ENCODE measurements at places on chromosomes 11 and 22.
A peak's percentile ranks its signal among the peaks of the same experiment; 100 is the strongest.

DNA sequence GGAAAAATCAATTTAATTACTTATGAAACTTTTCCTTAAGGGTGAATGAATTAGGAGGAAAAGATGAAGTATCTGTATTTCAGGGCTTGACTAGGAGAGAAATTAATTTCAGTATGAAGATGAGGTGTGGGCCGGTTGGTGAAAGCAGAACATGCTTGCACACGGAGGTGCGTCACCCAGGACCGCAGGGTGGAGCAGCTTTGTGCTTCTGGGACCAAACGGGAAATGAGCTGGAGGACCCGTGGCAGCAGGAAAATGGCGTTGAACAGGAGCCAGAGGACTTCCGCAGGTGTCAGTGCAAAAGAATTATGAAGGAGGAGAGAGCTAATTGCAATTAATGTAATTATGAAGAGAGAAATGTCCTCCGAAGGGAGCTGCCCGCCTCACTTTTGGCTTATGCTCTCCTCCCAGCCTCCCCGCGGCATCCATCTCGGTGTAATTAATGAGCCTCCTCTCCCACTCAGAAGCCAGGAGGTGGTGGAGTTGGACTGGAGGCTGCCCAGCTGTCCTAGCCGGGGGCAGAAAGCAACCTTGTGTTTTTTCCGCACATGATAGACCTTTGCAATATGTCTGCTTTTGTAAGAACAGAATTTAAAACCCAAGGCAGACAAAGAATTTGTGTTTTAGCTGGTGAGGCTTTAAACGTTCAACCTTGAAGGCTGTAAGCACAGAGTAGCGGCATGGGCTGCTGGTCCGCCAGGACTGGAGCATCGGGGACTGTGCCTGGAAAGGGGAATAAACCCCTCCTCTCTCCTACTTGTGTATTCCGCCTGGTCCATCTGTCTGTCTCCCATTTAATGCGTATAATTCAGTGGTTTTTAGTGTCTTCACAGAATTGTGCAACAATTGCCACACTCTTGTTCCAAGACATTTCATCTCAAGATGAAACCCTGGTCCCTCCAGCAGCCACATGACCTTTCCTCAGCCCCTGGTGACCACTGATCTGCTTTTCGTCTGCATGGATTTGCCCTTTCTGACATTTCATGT lies 180.6 kb downstream of the TBC1D22A start:
- no peak for DNase-seq

DNA sequence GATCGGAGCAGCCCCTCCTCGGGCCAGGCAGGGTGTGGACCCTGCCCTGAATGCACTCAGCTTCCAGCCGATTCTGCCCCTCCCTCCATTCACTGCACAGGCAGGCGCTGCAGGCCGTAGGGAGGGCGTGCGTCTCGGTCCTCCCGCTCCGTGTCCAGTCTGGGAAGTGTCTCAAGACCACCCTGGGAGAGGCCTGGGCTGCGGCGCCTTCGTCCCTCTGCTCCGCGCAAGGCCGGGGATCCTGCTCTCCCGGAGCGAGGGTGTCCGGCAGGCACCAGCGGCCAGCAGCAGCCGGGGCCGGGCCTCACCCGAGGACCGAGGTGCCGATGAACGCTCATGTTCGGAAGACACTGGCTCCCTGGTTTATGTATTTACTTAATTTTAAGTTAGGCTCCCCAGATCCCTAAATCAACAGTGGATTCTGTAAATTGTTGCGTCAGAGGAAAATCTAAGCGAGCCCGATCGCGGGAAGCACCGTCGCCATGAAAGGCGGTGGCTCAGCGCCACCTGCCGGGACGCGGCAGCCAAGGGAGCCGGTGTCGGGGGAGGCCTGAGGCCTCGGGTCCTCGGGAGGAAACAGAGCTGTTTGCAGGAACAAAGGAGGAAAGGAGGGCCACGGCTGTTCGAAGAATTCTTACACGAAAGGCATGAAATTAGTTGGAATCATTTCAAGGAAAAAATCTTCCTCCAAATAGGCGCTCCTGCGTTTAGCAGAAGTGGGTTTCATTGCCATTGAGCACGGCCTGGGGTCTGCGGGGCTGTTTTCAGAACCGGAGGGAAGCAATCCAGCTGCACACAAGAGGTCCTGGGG lies 195.3 kb downstream of the BRD1 start:
- peak; percentile 16 for DNase-seq

- DNase-seq, result no peak
These were observed 62.5 kb downstream of the TIMP3 start for GRCh38 chr22:32864041-32864440.

DNA sequence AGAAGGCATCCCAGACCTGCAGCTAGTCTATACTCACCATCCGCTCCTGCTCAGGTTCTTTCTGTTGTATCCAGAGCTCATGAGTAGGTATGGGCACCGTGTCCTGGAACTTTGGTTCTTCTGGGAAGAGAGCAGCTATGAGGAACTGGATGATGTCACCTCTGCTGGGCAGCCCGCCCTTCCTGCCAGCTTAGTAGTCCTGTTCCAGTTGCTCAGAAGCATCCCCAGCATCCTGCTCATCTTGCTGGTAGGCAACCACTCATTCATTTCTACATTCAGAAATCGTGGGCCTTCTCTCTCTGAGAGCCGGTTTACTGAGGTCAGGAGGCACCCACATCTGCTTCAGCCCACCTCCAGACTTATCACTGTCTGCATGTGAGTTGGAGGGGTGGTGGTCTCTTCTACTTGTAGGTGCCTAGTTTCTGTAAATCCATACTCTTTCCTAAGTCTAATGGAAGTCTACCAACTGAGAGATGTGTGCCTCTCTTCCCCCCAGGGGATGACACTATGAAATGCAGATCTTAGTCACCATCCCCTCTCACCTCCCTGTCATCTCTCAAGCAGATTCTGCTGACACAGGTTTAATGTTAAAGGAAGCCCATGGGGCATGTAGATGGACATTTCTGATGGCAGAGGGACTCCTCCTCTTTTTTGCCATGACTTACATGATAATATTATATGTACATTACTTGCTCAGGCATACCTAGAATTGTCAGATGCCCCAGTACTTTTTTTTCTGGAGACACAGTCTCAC lies 29.6 kb upstream of the CCDC134 start:
- no peak for DNase-seq

GRCh38 chr11:56906683-56907148 lies 82.0 kb upstream of the OR5AK2 start:
- DNase-seq, result no peak

- no peak for DNase-seq
These were observed 1.4 kb downstream of the CHKB start for GRCh38 chr22:50581031-50581949.

- DNase-seq, result peak; percentile 9
These were observed 2.8 kb upstream of the BSX start for GRCh38 chr11:122984186-122985011.

- DNase-seq, result no peak
These were observed 824.5 kb upstream of the RAG2 start for GRCh38 chr11:37422511-37422910.

DNA sequence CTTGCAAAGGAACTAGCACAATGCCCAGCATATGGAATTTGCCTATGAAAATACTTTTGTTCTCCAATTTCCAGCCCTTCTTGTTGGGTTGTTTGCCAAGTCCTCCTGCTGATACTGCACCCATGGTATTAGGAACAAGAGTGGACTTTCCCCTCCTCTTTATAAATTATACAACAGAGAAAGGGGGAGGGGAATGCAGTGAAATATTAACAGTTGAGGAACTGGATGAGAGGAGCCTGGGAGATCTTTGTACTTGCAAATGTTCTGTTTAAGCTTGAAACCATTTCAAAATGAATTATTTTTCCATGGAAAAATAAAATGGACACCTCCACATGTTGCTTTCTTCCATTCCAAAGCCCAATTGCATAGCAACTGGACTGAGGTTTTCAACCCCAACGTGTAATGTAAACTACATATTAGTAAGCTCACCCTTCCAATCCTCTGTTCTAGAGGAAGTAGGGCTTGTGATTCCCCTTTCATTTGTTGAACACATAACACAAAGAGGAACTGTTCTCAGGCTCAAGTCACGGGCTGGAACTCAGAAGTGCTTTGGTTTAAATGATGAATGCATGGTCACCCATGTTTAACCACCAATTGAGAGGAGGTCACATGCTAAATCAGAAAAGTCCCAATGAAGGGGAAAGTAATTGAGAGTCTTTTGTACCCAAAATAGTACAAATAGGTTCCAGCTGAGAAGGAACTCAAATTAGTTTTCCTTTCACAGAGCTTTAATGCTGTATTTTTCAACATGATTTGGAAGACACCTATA lies 66.2 kb upstream of the ZC3H12C start:
- DNase-seq, result no peak

DNA sequence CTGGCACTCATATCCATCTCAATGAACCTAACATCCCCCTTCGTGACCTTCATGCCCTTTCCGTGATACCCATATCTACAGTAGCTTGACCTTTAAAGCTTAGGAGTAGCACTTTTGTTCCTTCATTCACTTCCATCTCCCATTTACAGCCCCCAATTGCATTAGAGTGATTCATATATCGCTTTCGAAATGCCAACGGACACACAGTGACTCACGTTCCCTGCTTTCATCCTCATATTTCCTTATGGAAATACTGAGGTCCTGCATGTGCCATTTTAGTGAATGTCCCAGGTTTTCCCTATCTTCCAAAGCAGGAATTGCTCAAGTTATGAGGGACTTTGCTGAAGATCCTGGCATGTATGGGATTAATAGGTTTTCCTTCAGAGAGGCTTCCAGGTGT lies 44.3 kb upstream of the CEP126 start:
- no peak for DNase-seq

GRCh38 chr11:112611771-112612170 lies 349.4 kb upstream of the NCAM1 start:
- DNase-seq, result no peak

DNA sequence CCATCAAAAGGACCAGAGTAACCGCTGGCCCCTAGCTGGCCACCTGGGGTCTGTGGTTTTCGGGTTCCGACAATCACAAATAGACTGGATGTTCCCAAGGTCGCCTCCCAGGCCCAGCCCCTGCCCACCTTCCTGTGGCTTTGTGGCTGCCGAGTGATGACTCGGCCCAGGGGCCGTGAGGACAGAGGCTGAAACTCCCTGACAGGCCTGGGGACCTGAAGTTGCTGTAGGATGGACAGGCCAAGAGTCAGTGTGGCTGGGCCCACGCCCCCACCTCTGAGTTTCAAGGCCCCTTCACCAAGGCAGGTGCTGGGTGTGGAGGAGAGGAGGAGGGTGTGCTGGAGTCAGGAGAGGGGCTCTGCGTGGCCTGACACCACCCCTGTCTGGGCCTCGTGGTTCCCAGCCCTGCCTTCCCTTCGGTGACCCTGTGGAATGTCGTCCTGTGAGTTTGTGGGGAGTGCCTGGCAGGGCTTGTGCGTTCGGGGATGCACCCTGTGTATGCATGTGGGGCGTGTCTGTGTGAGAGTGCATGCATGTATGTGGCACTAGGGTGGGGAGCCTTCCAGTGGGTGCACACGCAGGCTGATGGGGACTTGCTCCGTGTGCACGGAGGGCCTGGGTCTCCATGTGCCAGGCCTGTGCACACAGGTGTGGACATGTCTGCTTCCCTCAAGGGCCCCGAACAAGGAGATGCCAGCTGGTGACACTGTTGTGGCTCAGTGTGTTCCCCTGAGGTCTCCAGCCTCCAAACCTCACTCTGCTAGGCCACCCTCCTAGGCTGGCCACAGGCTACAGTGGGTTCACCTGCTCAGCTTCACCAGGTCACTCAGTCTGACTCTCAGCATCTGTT lies 8.4 kb upstream of the MGAT3 start:
- DNase-seq, result no peak

GRCh38 chr11:97354576-97354975 lies 964.8 kb downstream of the JRKL start:
- no peak for DNase-seq

DNA sequence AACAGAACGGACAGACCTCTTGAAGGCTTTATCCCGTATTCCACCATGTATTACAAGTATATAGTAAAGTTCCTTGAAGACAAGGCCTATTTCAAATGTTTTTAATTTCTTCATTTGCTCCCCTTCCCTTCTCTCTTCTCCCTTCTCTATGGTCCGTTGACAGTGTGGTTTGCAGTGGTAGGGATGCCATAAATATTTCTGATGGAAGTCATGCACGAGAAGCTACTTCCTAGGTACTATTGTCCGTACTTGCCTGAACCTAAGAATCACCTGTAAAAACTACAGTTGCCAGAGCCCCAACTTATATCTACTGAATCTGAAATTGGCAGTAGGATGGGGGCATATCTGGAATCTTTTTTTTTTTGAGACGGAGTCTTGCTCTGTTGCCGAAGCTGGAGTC lies 2.8 kb downstream of the PISD start:
- no peak for DNase-seq

GRCh38 chr22:41598081-41598480 lies 8.4 kb upstream of the PMM1 start:
- DNase-seq, result no peak

GRCh38 chr11:87628026-87628580 lies 547.1 kb downstream of the RAB38 start:
- no peak for DNase-seq

DNA sequence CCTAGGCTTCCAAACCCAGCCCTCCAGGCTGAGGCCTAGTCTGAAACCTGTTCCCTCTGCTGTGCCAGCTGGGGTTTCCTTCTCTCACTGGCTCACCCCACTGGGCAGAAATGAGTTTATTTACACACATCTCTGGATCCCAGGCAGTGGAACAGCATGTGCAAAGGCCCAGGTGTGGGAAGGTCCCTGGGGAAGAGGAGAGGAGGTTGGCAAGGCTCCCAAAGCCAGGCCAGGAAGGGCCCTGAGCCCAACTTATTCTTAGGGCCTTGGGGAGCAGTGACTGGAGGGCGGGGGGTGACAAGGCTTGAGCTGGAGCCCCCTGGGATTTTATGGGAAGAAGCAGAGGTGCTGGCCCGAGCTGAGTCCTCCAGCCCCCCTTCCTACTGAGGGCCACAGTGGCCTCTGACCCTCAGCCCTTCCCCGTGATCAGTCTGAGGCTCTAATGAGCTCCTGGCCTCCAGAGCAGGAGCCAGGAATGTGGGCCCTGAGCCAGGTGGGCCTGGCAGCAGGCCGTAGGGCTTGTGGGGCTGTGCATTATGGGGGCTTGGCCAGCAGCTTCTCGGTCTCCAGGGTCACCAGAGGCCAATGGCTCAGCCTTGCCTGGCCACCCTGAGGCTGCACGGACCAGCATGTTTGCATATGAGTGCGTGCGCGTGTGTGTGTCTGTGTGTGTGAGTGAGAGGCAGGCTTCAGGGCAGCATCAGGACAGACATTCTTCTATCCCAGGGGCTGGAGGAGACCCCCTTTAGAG lies 2.9 kb downstream of the MYO7A start:
- DNase-seq, result no peak

- DNase-seq, result no peak
These were observed 12.5 kb downstream of the RAC2 start for GRCh38 chr22:37231406-37232139.

DNA sequence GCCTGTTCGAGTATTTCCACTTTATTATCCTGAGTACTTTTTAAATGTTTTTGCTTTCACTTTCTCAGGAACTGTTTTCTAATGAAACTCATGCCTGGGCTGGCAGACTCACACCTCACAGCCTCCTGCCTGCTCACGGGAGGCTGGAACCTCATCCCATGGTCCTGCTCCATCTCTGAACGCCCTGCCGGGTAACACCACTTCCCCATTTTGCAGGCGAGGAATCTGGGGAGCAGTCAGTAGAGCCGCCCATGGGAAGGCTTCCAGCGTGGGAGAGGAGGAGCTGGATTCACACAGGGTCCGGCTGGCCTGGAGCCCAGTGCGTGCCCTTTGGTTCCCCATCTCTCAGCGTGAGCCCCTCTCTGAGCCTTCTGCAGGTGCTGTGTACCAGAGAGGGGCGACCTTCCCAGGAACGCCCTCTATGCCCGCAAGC lies 53.6 kb downstream of the SCUBE1 start:
- DNase-seq, result no peak

GRCh38 chr11:126914941-126915340 lies 85.6 kb downstream of the KIRREL3 start:
- peak; percentile 55 for DNase-seq
